Fibroblast of skin of scalp (primary cell): ENCODE measurements at places on chromosomes 4 and X.

DNA sequence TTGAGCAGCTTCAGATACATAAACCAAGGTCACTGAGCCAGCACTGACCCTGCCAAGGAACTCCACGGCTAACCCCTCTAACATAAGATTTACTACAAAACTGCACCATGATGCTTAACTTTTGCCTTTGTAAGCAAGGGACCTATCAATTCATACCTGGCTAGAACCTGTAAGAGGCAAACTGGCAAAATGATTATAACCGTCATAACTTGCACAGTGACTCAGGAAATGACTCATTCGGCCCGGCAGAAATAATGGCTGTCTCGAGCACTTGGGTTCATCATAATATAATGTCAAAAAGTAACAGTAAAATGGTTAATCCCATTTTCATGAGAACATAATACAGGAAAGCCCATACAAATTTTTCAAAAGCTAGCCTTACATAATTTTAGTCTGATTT is 17.2 kb downstream of the RASGEF1B start:
- DNase-seq = no peak

- DNase-seq = no peak
Observed at GRCh38 chr4:8598391-8599090, 6.0 kb downstream of the CPZ start.

DNA sequence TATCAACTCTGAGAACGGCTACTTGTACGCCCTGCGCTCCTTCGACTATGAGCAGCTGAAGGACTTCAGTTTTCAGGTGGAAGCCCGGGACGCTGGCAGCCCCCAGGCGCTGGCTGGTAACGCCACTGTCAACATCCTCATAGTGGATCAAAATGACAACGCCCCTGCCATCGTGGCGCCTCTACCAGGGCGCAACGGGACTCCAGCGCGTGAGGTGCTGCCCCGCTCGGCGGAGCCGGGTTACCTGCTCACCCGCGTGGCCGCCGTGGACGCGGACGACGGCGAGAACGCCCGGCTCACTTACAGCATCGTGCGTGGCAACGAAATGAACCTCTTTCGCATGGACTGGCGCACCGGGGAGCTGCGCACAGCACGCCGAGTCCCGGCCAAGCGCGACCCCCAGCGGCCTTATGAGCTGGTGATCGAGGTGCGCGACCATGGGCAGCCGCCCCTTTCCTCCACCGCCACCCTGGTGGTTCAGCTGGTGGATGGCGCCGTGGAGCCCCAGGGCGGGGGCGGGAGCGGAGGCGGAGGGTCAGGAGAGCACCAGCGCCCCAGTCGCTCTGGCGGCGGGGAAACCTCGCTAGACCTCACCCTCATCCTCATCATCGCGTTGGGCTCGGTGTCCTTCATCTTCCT is 2.7 kb downstream of the PCDH10 start:
- no peak for DNase-seq

DNA sequence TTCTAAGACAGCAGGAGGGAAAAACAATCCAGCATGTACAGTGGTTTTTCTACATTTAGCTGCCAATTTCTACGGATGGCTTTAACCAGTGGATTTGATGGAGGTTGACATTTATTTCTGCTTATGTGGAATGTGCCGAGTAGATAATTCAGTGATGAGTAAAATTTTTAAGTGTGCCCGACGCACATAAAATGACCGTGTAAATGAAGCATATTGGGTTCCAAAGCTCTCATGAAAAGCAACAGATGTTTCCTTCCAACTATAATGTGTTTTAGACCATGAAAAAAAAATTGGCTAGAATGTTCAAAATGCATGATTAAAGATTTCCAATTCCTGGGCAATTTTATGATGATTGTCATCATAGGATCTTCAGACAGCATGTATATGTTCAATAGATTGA is 14.1 kb downstream of the INPP4B start:
- DNase-seq = no peak

DNA sequence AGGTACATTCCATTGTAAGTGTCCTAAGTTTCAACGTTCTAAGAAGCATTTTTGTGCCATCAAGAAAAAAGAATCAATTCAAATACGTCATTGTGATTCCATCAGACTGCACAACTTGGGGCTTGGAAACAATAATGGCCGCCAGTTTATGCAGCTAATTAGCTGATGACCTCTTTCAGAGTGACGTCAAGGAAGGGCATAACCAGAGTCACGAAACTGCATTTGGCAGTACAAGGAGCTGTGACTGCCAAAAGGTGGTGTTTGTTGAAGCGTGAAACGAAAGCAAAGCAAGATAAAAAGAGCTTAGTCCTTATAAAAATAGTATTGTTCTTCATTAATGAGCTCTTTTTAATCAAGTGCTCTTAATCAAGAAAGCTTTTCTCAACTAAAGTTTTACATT is 81.1 kb upstream of the SH3RF1 start:
- no peak for DNase-seq

DNA sequence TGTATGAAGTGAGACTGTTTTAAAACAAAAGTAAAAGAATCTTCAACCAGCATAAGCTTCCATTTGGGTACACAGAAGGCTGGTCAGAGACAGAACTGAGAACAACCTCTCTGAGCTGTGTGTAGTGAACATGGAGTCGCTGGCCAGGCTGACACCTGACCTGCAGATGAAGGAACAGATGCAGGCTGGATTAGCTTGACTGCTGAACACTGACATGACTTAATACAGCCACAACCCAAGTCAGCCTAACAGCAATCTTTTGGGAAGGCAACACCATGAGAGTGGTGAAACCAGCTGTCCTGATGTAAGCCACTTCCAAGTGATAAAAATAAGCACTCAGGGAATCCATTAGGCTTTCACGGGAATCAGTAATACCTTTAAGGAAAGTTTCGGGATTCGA is 10.1 kb downstream of the SCARB2 start:
- DNase-seq = no peak

DNA sequence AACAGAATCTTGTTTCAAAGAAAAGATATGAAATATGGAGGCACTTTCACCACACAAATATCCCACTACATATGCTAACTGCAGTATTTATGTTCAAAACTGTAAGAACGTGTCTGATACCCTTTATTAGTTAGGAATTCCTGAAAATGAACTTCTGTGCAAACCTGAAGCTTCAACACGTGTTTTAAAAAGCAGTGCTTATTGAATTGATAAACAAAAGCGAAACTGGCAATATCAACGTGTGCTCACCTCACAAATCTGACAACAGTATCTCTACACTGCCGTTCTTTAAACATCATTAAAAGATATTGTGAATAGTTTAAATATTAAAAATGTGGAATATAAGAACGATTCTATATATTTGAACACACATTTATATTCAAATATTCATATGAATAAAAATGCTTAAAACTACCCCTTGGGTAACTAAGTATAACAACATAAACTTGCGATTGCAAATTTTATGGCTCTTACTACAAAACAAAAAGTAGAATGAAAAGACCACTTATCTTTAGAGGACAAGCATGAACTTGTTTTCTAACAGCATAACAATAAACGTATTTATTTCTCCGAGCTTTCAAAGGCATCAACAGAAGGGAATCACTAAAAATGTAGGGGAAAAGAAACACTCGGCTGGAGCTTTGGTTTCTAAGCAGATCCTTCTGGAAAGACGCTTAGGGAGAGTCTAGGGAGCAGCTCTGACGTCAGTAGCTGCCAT is at the start of gene LRP2BP:
TSS of gene LRP2BP (minus strand) at position 687 of the 718 bp plus-strand sequence. CDS start 17,738 bp downstream, outside the sequence.
- no peak for DNase-seq

GRCh38 chrX:109782994-109783700 is 50.1 kb upstream of the ACSL4 start:
- no peak for DNase-seq

- DNase-seq = no peak
Observed at GRCh38 chr4:788636-789297, 37.2 kb downstream of the CPLX1 start.

DNA sequence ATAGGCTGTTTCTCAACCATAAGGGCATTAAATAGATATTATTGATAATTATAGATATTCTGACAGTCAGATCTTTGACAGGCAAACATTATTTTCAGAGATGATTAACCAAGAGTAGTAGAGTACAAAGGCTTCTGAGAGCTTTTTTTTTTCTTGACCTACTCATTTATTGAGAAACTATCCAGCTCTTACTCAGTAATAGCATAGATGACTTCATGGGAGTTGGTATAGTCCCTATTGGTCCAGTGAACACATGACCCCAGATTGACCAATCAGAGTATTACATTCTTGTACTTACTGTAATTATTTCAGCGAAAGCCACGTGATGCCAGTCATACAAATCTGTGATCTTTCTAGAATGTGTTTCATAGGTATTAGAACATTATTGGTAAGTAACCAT is 508.7 kb downstream of the FSTL5 start:
- DNase-seq = no peak

DNA sequence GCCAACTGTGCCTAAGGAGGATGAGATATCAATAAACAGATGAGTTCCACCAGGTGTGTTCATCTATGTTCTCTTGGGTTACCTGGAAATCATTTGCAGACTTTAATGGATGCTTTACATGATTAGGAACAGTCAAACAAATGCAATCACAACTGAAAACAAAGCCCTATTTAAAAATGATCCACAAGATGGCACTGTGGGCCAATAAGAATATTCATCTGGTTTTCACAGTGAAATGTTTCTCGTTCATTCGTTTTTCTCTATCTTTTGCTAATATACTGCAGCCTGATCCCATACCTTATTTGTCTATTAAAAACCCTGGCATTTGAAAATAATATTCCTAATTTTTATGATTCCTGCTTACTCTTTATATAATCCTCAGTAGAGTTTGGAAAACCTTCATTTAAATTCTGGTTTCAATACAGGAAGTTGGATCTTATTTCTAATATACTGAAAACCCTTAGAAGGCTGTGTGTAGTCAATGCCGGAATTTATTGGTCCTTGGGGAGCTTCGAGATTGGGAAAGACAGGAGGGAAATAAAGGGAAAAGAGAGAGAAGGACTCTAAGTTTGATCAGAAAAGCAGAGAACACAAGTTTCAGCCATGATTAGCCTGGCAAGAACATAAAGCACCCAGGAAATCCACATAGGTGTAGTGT is 63.8 kb upstream of the TAPT1 start:
- DNase-seq = peak; percentile 42

DNA sequence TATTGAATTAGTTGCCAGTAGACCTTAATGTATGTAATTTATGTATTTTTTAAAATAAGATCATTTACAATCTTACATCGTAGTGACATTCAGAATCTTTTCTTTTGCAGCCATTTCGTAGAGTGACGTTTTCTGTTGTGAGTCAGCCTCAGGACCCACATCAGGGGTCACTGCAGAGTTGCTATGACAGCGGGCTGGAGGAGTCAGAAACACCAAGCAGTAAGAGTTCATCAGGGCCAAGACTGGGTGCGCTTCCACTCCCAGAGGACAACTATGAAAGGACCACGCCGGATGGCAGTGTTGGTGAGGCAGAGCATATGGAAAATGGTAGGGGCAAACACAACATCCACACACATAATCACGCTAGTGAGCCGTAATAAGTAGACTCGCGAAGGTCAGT is 199.9 kb downstream of the PCDH7 start:
- DNase-seq = no peak

DNA sequence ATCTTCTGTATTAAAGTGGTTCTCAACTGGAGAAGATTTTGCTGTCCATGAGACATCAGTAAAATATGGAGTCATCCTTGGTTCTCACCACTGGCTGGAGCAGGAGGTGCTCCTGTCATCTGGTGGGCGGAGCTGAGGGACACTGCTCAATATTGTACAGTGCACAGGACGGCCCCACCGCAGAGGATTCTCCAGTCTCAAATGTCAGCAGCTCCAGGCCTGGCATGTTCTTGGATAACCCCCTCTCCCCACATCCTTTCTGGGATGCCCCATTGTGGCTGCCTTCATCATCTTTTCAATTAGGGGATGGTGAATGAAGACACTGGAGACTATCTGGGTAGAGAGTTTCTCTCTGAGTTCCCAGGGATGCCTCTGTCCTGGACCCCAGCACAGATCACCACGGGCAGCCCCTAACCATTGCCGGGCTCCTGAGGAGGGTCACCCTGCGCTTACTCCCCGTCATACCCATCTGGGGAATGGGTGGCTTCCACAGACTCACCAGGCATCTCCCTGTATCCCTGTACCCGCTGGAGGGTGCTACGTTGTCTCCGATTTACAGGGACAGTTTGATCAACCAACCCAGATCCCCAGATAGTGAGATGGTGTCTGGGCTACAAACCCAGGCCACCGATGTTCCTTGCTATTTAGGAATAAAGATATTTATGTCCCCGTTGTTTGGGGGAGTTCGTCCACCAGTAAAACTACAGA is 21.9 kb upstream of the P2RY8 start:
- no peak for DNase-seq

- DNase-seq = no peak
Observed at GRCh38 chr4:103197765-103198110, 405 bp downstream of the CENPE start.

- DNase-seq = no peak
Observed at GRCh38 chr4:124594945-124595344, 117.6 kb downstream of the ANKRD50 start.

DNA sequence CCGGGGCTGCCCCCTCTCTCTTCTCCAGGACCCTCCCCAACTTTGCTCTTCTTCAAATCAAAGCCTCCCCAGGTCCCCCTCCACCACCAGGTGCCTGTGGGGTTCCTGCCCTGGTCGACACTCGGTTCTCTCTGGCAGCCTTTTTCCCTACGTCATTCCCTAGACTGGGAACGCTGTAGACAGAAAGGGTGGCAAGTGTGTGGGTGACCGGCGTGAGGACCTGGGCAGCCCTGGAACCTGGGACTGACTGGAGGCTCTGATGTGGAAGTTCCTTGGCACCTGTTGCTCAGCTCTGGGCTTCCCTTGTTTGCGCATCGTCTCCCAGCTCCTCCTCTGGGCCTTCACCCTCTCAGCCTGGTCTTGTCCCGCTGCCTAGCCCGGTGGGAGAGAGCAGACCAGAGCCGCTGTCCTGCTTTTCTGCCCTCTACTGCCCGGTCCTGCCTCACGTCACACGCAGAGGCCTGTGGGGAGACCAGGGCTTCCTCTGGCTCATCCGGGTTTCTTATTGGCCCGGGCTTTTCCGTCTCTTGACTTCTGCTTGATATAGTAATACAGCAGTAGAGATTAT is 1.3 kb downstream of the TACC3 start:
- DNase-seq = no peak

- DNase-seq = peak; percentile 83
Observed at GRCh38 chr4:165384598-165384997, 5.8 kb downstream of the CPE start.

- DNase-seq = no peak
Observed at GRCh38 chr4:71566856-71567255, 217.0 kb downstream of the GC start.

DNA sequence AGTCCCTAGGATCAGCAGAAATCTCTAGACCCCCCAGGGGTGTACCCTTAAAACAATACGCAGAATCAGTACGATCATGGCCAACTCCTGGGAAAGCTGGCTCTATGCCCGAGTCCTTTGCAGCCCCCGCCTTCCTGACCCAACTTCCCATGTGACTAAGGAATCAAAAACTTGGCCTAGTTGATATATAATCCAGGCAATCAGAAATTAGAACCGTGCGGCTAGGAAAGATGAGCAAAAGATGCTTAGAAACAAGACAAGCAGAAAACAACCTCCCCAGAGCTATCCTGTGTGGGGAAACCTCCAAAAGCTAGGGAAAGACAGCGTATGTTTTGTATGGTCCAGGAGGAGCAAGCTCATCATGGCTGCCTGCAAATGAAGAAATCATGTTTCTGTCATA is 110.0 kb downstream of the PPARGC1A start:
- peak; percentile 3 for DNase-seq
